ENCODE measurements at places on chromosomes 12 and 14. TPM values are rescaled to one million over a fixed set of nuclear protein-coding genes. Genes with fewer than 3 reads are reported as not detected.

RPGRIP1 gene
- 0.23 TPM for total RNA-seq

RAD51B gene
- 3.3 TPM for total RNA-seq

KRT71 gene
- total RNA-seq = not detected

AQP2 gene
- not detected for total RNA-seq

ZC2HC1C gene
- total RNA-seq = 2.0 TPM

ADSS1 gene
- total RNA-seq = 51.9 TPM

GNG2 gene
- total RNA-seq = 4.3 TPM

ABCD2 gene
- 0.03 TPM for total RNA-seq

CTSG gene
- 0.55 TPM for total RNA-seq

HEBP1 gene
- 86.6 TPM for total RNA-seq

FGF23 gene
- total RNA-seq = 0.25 TPM

SLC25A47 gene
- total RNA-seq = 191 TPM

SIX4 gene
- 0.10 TPM for total RNA-seq

SLCO1A2 gene
- total RNA-seq = 3.7 TPM

CPNE6 gene
- 0.40 TPM for total RNA-seq

SENP1 gene
- total RNA-seq = 3.9 TPM

STRAP gene
- 48.6 TPM for total RNA-seq

KRT82 gene
- total RNA-seq = not detected

EXOC3L4 gene
- 81.5 TPM for total RNA-seq

SRSF9 gene
- total RNA-seq = 57.8 TPM

RIN3 gene
- total RNA-seq = 20.2 TPM

KRT83 gene
- total RNA-seq = not detected

LRRC10 gene
- total RNA-seq = not detected

CALCOCO1 gene
- total RNA-seq = 43.8 TPM

ADAM21 gene
- total RNA-seq = not detected

CLEC2D gene
- total RNA-seq = 1.6 TPM

PPP1R36 gene
- 0.18 TPM for total RNA-seq

ACSM4 gene
- total RNA-seq = not detected

RNASE3 gene
- total RNA-seq = not detected

PIK3C2G gene
- total RNA-seq = 17.3 TPM

PMCH gene
- not detected for total RNA-seq

ARL6IP4 gene
- 122 TPM for total RNA-seq

SLC8A3 gene
- total RNA-seq = 0.05 TPM

LRTM2 gene
- total RNA-seq = not detected

TMEM121 gene
- total RNA-seq = 4.4 TPM

GARIN6 gene
- total RNA-seq = not detected

DLST gene
- total RNA-seq = 65.6 TPM

COPS7A gene
- 31.1 TPM for total RNA-seq

OTX2 gene
- not detected for total RNA-seq

WNT1 gene
- not detected for total RNA-seq

VASH1 gene
- 3.0 TPM for total RNA-seq

ARPC3 gene
- 54.0 TPM for total RNA-seq

APOF gene
- 188 TPM for total RNA-seq

TRIM9 gene
- 0.20 TPM for total RNA-seq

SNAPC1 gene
- total RNA-seq = 1.4 TPM

KRT73 gene
- total RNA-seq = not detected

CIROP gene
- not detected for total RNA-seq

ACRBP gene
- 3.2 TPM for total RNA-seq

LRCOL1 gene
- 9.2 TPM for total RNA-seq

All from left lobe of liver (tissue), 2 donors.